ENCODE measurements at places on chromosomes 1 and 21. TPM values are rescaled to one million over a fixed set of nuclear protein-coding genes. Genes with fewer than 3 reads are reported as not detected.
A peak's percentile ranks its signal among the peaks of the same experiment; 100 is the strongest.

DNA sequence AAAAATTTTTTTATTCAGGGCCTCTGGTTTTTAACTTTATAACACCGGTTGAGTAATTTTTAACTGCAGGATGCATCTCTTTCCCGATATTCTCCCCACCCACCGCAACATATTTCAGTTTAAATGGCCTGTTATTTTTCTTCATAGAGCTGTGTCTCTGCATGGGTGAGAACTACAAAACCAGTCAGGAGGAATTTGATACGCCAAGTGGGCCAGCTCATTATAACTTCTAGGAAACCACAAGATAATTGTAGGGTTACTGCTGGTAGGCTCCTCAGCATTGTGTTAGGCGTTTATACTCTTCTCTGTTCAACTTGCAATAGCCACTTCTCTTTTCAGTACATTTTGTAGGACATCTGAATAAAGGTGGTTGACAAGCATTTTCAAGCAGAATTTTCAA, 169.7 kb downstream of the PBX1 start:
- no peak for DNase-seq
- no peaks in the 10 kb centered on the region for H3K36me3 ChIP-seq
- H3K4me3 ChIP-seq: no peak overlapping the region
- H3K4me1 ChIP-seq: no peaks in the 10 kb centered on the region

MPZ gene
- total RNA-seq: 5.9 TPM

GRCh38 chr1:231931846-231932454, 305.4 kb downstream of the DISC1 start:
- DNase-seq: peak; percentile 70
- H3K27ac ChIP-seq: no peak overlapping the region
- H3K27me3 ChIP-seq: no peaks in the 10 kb centered on the region
- no peak overlapping the region for H3K4me3 ChIP-seq
- no peaks in the 10 kb centered on the region for H3K36me3 ChIP-seq
- H3K4me1 ChIP-seq: peaks cover 20% of the 10 kb centered on the region

DNA sequence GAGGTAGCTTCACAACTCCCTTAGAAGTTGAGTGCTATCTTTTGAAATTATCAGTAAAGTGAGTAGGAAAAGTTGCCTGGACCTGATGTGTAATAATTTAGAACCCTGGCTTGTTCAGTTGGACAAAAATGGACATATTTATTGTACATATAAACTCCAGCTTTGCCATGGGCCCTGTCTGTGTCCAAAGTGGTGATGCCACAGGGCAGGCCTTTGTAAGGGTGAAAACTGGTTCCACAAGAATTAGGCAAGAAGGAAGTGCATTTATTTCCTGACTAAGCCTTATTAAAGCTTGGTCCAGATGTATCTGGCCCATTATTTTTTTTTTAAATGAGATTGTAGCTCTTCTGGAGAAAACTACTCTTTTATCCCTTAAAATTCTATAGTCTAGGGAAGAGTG, 47.9 kb downstream of the MACO1 start:
- H3K27ac ChIP-seq: no peak overlapping the region
- no peak overlapping the region for H3K4me3 ChIP-seq
- H3K27me3 ChIP-seq: no peaks in the 10 kb centered on the region
- H3K4me1 ChIP-seq: peaks cover 47% of the 10 kb centered on the region
- H3K36me3 ChIP-seq: peaks cover 2% of the 10 kb centered on the region

SPRR1B gene
- not detected for total RNA-seq
